ENCODE measurements at places on chromosomes 7 and 10. TPM values are rescaled to one million over a fixed set of nuclear protein-coding genes. Genes with fewer than 3 reads are reported as not detected.

- no peaks in the 10 kb centered on the region for H3K4me1 ChIP-seq
- no peaks in the 10 kb centered on the region for H3K27me3 ChIP-seq
- peaks cover 3% of the 10 kb centered on the region for H3K36me3 ChIP-seq
Observed at GRCh38 chr10:99391346-99391745, 39.1 kb downstream of the GOT1 start.

GRCh38 chr7:26197153-26198115 lies 3.1 kb downstream of the HNRNPA2B1 start:
- H3K4me1 ChIP-seq: peaks cover 15% of the 10 kb centered on the region
- DNase-seq: peak; percentile 39
- peaks cover 37% of the 10 kb centered on the region for H3K36me3 ChIP-seq
- no peaks in the 10 kb centered on the region for H3K27me3 ChIP-seq

DNA sequence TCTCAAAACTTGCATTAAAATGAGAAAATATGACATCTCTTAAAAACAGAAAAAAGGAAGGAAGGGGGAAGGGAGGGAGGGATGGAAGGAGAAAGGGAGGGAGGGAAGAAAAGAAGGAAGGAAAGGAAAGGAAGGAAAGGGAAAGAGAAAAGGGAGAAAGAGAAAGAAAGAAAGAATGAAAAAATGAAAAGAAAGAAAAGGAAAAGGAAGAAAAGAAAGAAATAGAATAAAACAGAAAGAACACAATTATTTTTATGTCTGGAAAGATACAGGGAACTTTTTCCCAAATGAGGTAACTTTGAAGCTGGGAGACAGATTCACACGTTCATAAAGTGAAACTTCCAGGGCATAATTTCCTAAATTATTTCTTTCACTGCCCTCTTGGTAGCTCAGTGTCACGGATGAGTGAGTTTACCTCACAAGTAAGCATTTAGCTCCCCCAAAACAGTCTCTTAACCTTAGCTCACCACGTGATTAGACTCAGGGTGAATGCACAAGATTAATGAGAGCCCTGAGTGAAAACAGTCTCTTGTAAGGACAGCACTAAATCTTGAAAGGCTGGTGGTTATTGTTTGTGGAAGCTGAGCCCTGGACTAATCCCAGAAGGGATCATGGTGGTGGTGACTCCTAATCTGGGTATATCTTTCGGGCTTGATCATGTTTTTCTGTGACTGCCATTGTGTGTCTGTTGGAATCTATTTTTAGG lies 74.1 kb upstream of the HDAC9 start:
- no peak overlapping the region for H3K4me3 ChIP-seq
- H3K27me3 ChIP-seq: no peaks in the 10 kb centered on the region
- no peaks in the 10 kb centered on the region for H3K36me3 ChIP-seq
- no peak overlapping the region for H3K27ac ChIP-seq

DNA sequence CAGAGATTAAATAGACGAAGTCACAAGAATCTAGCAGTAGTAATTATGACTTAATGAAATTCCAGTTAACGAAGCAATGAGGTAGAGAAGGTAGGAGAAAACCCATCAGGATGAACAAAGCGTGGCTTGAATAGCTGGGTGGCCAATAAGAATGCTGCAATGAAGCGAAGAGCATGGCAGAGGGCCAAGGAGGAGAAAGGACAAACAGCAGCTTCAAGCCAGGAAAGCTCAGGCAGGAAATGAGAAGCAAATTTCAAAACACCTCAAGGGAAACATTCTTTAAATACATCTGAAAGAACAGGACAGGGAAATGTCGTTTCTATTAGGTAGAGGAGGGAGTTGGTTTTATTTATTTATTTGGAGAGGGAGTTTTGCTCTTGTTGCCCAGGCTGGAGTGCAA lies 122.5 kb downstream of the KIAA1217 start:
- H3K27ac ChIP-seq: peak overlapping the region; percentile 62
- H3K36me3 ChIP-seq: no peaks in the 10 kb centered on the region
- no peaks in the 10 kb centered on the region for H3K4me1 ChIP-seq
- DNase-seq: no peak
- no peaks in the 10 kb centered on the region for H3K27me3 ChIP-seq

DNA sequence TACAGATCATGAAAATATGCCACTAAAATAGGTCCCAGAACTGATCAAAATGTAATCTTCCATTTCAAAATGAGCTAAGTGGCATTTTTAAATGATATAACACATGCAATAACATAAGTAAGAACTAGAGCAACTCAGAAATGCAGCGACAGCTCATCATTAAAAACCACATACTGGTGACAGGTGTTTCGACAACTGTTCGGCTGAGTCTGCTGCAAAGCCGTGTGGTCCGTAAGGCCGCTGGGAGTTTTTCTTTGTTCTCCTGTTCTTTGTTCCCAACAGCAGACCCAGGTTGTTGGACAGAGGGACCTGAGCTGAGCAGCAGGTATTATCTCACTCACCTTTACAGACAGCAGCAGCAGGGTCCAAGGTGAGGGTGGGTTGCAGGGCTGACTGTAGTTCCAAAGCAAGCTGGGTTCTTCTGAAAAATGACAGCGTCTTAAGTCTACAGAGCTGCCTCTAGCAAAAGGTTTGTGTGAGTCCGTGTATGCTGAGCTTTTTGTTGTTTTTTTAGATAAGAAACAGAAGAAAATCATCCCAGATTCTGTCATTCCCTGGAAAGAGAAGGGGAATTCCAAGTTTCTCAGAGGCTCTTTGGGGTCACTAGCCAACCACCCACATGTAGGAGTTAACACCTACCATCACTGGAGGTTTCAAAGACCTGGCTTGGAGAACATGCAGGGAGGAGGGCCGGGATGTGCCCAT lies 45.4 kb upstream of the MACROH2A2 start:
- no peaks in the 10 kb centered on the region for H3K36me3 ChIP-seq
- H3K4me1 ChIP-seq: no peaks in the 10 kb centered on the region
- no peak overlapping the region for H3K27ac ChIP-seq

DNA sequence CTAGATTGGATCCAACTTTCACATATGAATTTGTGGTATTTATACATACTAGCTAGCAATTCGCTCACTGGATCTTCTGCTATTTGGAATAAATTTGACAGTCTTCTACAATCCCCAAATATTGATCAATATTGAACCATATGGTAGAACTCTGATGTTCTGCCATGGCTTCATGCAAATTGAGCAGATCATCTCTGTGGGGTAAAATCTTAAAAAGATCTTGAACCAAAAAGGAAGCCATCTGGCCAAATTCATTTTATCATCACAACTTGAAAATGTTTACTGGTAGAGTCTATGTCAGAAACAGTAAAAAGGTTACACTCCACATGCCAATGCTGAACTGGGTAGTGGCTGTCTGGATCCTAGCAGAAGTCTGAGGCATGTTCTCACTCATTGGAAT lies 80.0 kb downstream of the LHFPL3 start:
- DNase-seq: no peak
- no peaks in the 10 kb centered on the region for H3K36me3 ChIP-seq
- no peaks in the 10 kb centered on the region for H3K27me3 ChIP-seq
- no peaks in the 10 kb centered on the region for H3K4me1 ChIP-seq
- no peak overlapping the region for H3K4me3 ChIP-seq
- no peak overlapping the region for H3K27ac ChIP-seq

The PTN gene
- 20.6 TPM for total RNA-seq

The PLEKHS1 gene
- under 0.01 TPM for total RNA-seq
